ENCODE measurements at places on chromosomes 12 and 14.

DNA sequence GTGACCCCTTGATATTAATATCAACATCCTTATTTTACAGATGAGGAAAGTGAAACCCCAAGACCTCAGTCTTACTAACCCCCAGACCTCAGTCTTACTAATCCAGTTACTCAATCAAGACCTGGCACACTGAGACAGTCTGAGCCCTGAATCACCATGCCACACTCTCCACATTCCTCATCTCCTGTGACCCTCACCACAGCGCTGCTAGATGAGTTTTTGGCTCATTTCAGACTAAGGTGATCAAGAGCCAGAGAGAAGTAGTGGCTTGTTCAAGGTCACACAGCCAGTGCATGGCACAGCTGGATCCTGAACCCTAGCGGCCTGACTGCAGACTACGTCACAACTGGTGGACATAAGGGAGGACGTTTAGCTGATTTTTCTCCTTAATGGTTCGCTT lies 579.2 kb downstream of the BCL11B start:
- DNase-seq, result no peak

GRCh38 chr14:69581316-69581935 lies 6.8 kb upstream of the CCDC177 start:
- DNase-seq, result no peak

GRCh38 chr12:49046129-49046895 lies 14.3 kb downstream of the KMT2D start:
- DNase-seq, result no peak

GRCh38 chr12:57133916-57134315 lies 5.6 kb downstream of the LRP1 start:
- DNase-seq, result no peak

DNA sequence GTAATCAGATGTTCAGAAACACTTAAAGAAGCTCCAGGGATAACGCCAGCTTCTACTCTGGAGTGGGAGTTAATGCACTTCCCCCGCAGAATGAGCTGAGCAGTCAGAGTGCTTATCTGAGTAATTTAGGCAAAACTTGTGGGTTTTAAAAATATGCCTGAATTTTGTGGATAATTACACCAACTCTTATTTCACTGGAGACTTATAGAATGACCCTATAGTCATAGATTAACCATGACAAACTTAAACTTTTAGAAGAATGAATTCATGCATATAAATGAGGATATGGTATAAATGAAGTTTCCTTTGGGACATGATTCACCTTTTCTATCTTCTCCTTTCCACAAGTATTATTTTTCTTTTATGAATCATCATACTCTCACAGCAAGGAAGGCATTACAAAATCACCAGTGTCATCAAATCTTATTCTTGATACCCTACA lies 241.1 kb upstream of the FBXO33 start:
- DNase-seq, result no peak

- DNase-seq, result no peak
Observed at GRCh38 chr14:55059333-55059732, 7.9 kb downstream of the MAPK1IP1L start.

- no peak for DNase-seq
Observed at GRCh38 chr12:6074979-6075585, 49.4 kb downstream of the VWF start.

DNA sequence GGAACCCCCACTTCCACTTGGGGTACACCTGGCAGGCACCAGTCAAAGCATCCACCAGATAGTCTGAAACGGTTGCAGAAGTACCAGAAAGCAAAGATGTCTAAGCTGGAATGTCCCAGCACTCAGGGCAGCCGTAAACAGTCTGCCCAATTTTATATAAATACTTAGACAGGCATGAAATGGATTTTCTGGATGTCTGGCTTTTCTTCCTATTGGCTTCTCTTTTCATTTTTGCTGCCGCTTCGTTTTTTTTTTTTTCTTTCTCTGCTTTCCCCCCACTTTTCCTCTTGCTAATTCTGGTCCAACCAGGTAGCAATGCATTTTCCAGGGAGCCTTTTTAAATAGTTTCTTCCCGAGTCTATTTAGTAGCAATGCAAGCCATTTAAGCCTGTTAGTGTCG lies 167.7 kb downstream of the GCH1 start:
- DNase-seq, result no peak

DNA sequence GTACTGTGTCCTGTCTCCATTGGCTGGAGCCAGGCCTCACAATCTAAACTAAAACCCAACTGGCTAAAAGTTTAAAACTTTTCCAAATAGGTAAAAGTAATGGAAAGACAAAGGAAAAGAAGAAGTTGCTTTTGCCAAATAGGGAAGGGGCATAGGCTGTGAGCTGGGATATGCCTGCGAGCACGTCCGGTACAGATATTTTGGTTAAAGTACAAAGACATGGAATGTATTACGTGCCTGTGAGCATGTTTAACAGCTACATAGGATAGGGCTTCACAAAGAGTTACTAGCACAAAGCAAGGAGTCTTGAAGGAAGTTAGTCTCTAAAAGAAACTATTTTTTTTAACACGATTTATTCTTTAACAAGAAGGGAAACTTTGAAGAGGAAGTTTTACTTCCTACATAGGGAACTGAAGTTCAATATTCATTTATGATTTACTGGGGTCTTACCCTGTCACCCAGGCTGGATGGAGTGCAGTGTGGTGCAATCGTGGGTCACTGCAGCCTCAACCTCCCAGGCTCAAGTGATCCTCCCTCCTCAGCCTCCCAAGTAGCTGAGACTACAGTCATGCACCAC lies 41.9 kb upstream of the INF2 start:
- no peak for DNase-seq

DNA sequence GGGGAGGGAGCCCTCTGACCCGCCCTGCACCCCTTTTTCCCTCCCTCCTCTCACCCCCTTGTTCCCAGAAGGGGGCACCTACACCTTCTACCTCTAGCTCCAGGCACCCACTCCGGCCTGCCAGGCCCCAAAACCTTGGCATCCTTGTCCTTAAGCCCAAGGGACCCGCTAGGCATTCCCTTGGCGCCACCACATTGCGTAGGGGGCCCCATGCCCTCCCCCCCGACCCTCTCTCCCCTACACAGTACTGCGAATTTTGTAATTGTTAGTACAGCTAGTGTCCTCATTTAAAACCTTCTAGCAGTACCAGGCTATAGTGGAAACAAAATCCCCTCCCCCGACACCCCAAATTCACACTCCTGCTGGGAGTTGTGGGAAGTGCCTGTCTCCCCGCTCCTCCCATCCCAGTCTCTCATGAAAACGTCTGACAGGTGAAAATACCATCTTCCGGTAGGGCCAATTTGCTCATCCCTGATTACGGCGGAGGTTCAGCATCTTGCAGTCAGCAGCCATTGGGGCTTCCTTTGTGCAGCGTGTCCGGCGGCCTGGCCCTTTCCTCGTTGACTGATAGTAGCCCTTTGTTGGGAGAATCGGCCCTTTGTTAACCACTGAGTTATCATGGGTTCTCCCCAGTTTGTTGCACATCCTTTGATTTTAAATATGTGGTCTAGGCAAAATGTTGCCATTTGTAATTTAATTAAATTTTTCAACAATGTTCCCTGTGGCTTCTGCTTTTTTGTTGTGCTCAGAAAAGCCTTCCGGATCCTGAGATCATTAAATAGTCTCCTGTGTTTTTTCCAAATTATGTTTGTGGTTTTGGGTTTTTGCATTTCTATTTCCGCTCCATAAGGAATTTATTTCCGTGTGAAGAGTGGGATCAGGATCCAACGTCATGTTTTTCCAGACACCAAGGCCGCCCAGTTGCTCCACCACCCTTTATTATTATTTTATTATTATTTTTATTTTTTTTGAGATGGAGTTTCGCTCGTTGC lies 7.9 kb upstream of the CEP170B start:
- no peak for DNase-seq

DNA sequence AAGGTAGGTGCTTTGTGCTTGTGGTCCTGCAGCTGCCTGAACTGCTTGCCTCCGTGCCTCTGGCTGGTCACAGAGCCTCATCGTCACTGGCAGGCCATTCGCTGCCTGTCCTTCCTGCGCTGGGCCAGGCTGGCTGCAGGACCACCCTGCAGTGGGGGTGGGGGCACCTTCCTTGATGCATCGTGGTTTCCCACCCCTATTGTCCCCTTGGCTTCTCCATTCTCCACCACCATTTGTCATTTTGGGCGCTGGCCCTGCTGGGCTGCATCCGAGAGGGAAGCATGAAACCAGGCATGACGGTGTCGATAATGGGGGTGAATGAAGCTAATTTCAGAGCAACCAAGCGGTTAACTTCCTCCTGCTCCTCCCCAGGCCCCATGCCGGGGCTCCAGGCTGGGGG lies 127.7 kb downstream of the NRXN3 start:
- no peak for DNase-seq

GRCh38 chr12:19778172-19778571 lies 338.9 kb downstream of the AEBP2 start:
- DNase-seq, result no peak

DNA sequence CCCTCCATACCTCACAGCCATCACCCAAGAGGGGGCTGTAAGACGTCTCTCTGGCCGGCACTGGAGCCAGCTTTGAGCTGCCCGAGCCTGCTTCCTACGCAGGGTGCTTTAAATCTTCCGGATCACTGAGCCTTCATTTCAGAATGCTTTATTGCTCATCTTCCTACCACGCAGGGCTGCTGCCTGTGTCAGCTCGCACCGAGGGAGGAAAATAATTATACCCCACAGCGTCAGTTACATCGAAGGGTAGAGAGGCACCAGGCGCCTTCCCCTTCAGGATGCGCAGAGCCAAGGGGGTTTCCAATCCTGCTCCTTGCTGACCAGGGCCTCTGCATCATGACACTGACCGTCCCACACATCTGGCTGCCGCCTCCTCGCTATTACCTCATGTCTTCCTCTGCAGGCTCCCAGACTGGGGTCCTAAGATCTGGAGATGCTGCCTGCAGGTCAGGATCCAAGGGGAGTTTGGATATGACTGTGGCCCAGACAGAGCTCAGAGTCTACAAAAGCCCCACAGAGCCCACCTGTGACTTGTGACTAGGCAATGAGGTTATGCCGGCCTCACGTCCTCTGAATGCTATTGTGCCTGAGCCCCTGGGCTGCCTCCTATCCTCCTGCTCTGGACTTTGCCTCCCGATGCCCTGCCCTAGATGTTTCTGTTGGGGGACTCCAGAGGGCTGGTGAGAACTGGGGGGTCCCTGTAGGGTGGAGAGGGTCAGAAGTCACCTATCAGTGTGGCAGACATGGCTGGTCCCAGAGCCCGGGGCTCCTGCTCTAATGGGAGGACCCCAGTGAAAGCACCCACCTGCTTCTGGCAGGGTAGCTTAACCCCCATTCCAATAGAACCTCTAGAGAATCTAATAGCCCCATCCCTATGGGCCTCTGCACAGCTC lies 220.3 kb upstream of the RTL1 start:
- no peak for DNase-seq
